ENCODE measurements at places on chromosomes 2 and 18.

DNA sequence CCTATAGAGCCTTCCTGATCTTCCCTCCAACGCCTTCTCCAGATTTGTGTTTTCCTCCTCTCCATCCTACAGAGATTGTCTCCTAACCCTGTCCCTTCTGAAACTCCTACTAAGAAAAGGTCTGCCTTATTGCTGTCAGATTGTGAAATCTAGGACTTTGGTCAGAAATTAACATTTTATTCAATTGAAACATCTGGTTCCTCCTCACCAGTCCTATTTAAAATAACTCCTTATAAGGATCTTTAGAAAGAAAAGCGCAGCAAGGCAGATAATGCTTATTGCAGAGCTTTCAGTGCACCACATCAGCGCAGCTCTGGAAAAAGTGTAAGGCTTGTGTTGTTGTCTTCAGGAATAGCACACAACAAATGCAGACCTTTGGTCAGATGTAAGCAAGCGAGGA, 477.8 kb upstream of the CHST9 start:
- no peak for DNase-seq

GRCh38 chr2:169705927-169706326, 11.7 kb downstream of the PHOSPHO2 start:
- DNase-seq, result no peak

GRCh38 chr18:23809415-23809814, 120.2 kb downstream of the LAMA3 start:
- no peak for DNase-seq

GRCh38 chr2:63581298-63581961, 6.8 kb downstream of the WDPCP start:
- no peak for DNase-seq

- no peak for DNase-seq
These were observed 133.0 kb downstream of the WDSUB1 start for GRCh38 chr2:159153463-159153862.

GRCh38 chr2:19503406-19503805, 145.0 kb upstream of the OSR1 start:
- DNase-seq, result no peak

- no peak for DNase-seq
These were observed 189.0 kb downstream of the PLCL1 start for GRCh38 chr2:197993363-197993762.

- DNase-seq, result no peak
These were observed 118.2 kb downstream of the PAX3 start for GRCh38 chr2:222180619-222181018.
